ENCODE measurements at places on chromosomes 1 and 21. TPM values are rescaled to one million over a fixed set of nuclear protein-coding genes. Genes with fewer than 3 reads are reported as not detected.

TRNP1 gene
- polyA plus RNA-seq: 6.2 TPM

GJA8 gene
- polyA plus RNA-seq: 0.35 TPM

CCDC27 gene
- polyA plus RNA-seq: 0.32 TPM

THEM5 gene
- polyA plus RNA-seq: 0.82 TPM

IFNLR1 gene
- 6.9 TPM for polyA plus RNA-seq

RNF186 gene
- polyA plus RNA-seq: 0.56 TPM

RSPH1 gene
- 10.5 TPM for polyA plus RNA-seq

CELA2A gene
- 0.35 TPM for polyA plus RNA-seq

SDHB gene
- polyA plus RNA-seq: 145 TPM

SPATA46 gene
- polyA plus RNA-seq: 0.47 TPM

RAB7B gene
- polyA plus RNA-seq: 3.3 TPM

LRRIQ3 gene
- polyA plus RNA-seq: 4.2 TPM

HSPG2 gene
- 156 TPM for polyA plus RNA-seq

MASP2 gene
- polyA plus RNA-seq: 2.7 TPM

PODN gene
- 2.7 TPM for polyA plus RNA-seq
